Frontal cortex (tissue), 4 donors: ENCODE measurements at places on chromosomes 6 and 20.

DNA sequence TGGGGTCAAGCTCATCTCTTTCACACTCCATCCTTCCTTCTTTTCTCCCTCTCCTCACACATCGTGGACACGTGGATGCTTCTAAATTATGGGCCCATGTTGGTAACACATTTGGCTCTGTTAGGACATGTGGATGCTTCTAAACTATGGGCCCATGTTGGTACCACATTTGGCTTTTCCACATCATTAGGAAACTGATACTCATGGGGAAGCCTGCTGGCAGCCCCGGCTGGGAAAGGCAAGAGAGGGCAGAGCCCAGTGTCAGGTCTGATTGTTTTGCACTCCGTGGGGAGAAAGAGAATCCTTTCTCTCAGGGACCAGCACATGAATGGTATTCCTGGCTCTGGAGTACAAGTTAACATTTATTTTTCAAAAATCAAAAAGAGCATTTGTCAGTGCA is 4.0 kb upstream of the CST1 start:
- no peak for DNase-seq

GRCh38 chr20:34235875-34236274 is 5.3 kb upstream of the ASIP start:
- no peak for DNase-seq

GRCh38 chr6:2976571-2977085 is 5.3 kb upstream of the SERPINB6 start:
- no peak for DNase-seq

DNA sequence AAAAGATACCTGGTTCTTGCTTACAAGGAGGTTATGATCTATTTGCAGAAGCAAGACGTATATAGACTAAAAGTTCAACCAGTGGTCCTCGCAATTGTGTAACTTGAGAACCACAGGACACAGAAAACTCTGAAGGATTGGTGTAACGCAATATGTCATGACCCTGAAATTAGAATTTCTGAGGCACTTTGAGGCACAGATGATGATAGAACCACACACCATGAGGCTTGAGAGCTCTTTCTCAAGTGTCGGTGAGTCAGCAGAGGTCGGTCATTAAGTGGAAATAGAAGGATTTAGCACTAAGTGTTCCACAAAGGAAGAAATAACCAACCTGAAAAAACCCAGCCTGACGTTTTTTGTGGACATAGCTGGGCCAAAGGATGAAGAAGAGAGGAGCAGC is 15.3 kb upstream of the CCN2 start:
- DNase-seq: no peak

GRCh38 chr6:82248273-82248735 is 760 bp upstream of the IBTK start:
- no peak for DNase-seq

GRCh38 chr20:34402461-34402860 is 39.4 kb downstream of the ITCH start:
- DNase-seq: no peak
